ENCODE measurements at places on chromosomes 13 and 19. TPM values are rescaled to one million over a fixed set of nuclear protein-coding genes. Genes with fewer than 3 reads are reported as not detected.

DNA sequence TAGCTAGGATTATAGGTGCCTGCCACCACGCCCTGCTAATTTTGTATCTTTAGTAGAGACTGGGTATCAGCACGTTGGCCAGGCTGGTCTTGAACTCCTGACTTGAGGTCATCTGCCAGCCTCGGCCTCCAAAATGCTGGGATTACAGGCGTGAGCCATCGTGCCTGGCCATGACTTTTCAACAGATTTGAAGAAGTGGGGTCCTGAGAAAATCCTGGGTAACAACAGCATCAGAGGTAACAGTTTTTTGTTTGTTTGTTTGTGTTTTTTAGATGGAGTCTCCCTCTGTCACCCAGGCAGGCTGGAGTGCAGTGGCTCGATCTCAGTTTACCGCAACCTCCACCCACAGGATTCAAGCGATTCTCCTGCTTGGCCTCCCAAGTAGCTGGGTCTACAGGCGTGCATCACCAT is 3.7 kb downstream of the JUNB start:
- no peak for DNase-seq

GJA3 gene
- 0.06 TPM for total RNA-seq

- no peak for DNase-seq
These were observed 122.0 kb upstream of the FNDC3A start for GRCh38 chr13:48853728-48854102.

DNA sequence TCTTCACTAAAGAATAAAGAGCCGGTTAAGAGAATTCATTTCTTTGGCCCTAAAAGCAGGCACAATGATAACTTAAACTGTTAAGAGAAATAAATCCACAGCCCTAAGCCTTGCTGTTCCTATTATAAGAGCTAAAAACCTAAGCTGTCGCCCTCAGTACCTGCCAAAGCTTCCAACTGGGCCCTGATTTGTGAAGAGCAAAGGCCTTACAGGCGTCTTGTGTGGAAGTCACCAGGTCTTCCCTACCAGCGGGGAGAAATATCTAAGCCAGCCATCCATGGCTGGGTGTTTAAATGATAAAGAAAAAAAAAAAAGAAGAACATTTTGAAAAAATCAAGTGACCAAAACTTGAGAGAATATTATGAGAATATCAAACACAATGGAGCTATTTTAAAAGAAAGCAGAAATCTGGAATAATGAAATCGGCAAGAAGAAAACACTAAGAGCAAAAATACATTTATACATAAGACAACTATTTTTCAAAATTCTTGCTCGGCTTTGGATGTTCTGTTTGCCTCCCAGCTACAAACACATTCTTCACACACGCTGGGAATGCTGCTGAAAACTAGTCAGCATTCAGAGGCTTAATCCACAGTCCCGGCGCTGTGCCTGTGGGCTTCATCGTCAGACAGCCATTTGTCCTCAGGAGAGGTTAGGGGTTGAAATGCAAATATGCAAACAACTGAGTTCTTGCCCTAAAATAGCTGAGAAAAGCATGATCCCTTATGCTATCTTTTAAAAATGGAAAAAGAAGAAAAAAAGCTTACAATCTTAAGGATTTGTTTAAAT is 89.8 kb upstream of the LSM14A start:
- no peak for DNase-seq

PABPC3 gene
- 0.29 TPM for total RNA-seq

ANGPTL4 gene
- total RNA-seq = 753 TPM

- DNase-seq = no peak
These were observed 20.8 kb upstream of the ZNRF4 start for GRCh38 chr19:5434351-5434917.

DNA sequence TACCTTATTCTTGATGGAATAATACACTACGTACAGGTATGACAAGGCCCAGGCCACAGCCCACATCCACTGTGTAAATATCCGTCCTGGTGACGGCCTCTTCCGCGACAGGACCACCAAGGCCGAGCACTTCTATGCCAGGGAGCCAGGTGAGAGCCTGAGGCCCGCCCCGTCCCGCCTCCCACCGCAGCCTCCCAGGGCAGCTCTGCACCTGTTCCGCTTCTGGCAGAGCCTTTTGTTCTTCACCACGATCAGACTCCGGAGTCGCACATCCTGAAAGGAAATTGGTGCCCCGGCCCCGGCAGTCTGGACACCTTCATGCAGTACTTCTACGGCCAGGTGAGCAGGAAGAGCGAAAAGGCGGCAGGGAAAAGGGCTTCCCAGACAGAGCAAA is 10.6 kb upstream of the ZNF358 start:
- no peak for DNase-seq

DNA sequence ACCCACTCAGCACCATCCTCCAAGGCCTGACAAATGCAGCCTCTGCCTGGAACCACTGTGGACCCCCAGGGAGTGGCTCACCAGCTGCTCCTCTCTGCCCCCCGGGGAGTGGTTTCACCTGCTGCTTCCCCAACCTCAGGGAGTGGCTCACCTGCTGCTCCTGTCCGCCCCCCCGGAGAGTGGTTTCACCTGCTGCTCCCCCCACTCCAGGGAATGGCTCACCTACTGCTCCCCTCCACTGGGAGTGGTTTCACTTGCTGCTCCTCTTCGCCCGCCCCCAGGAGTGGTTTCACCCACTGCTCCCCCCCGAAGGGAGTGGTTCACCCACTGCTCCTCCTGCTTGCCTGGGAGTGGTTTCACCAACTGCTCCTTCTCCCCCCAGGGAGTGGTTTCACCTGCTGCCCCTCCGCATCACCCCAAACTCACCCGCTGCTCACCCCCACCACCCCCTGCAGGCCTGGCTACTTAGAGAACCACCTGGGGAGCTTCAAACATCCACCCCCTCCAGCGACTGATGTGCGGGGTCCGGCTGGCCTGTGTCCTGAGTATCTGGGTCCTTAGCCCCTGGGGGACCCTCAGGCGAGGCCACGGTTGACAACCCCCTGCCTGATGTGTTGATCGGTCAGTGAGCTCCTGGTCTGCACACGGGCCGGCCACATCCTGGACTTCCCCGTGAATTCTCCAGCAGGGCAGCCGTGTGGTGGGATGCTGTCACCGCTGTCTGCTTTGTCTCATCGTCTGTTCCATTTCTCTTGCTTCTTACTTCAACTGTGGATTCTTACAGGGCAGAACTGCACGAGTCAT is 14.6 kb upstream of the TMEM255B start:
- no peak for DNase-seq

DNA sequence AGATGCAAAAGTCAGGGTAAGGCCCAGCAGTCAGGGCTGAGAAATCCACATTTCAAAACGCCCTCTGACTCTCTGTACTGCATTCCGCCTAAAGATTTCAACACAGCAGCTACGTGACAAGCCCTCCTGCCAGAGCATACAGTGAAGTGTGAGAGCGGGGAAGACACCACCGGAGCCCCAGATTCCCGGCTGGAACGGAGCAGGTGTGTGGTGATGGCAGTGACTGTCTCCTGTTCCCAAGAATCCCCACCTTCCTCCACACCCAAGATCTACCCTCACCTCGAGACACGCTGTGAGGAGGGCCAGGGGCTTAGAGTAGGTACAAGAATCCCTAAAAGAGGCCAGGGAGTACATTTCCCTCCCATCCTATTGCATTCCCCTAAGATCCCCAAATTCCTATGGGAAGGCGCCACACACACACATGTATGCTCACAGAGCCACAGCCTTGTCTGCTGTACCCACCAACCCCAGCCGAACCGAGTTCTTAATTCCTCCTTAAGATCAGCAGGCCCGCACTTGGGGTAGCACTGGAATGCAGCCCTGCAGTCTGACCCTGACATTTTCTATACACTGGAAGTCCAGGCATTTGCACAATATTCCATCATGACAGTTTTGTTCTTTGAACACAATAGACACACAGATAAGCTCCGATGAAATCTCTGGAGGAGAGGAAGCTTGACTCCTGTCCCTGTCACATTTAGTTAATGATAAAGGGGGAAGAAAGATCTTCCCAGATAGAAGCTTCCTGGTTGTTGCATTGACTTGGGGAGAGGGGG is 102.9 kb downstream of the FOXO1 start:
- no peak for DNase-seq

CEACAM3 gene
- total RNA-seq = 1.6 TPM

DNA sequence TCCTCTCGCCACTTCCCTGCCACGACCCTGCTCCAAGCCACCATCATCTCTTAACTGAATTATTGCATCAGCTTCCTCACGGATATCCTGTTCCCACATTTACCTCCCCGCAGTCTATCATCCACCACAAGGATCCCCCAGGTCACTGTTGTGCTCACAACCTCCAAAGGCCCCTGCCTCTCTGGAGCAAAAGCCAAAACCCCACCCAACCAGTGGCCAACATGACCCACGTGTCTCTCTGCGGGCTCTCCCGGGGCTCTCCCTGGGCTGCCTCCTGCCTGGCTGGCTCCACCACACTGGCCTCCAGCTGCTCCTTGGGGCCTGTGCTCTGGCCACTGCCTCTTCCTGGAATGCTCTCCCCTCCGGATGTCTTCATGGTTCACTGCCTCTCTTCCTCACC is 809.3 kb downstream of the UQCRFS1 start:
- peak; percentile 82 for DNase-seq

GRCh38 chr19:27722625-27723024 is 1490.3 kb downstream of the UQCRFS1 start:
- DNase-seq = no peak

MAP3K10 gene
- 18.0 TPM for total RNA-seq

GRCh38 chr13:41858780-41859179 is 102.1 kb downstream of the VWA8 start:
- DNase-seq = no peak

DNA sequence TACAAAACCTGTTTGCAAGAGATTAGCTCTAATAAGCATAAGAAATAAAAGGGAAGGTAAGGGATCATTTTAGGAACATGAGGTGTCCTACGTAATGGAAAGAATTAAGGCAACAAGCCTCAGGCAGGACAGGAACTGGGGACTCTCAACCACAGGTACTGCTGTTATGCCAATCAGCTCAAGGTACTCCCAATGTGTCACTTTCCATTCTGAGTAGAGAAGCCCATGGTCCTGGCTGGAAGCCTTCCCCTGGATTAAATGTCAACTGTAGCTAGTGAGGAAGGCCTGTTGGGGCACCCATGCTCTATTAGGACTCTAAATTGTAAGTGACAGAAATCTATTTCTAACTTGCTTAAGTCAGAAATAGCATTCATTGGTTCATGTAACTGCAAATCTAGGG is 134.6 kb downstream of the DPF1 start:
- DNase-seq = no peak

GRK1 gene
- total RNA-seq = not detected

DNA sequence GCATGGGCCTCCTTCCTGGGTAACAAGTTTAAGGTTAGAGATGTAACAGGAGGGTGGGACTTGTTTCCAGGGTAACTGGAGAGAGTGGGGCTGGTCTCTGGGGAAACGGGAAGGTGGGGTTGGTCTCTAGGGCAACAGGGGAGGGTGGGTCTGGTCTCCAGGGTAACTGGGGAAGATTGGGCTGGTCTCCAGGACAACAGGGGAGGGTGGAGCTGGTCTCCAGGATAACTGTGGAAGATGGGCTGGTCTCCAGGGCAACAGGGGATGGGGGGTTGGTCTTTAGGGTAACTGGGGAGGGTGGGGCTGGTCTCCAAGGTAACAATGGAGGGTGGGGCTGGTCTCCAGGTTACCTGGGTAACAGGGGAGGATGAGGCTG is 36.5 kb downstream of the SPTBN4 start:
- no peak for DNase-seq

GRCh38 chr19:58368561-58369360 is 6.2 kb upstream of the ZNF497 start:
- DNase-seq = no peak

Measured in mesenteric fat pad (tissue), 1 donor.